ENCODE measurements at places on chromosomes 7 and 10. TPM values are rescaled to one million over a fixed set of nuclear protein-coding genes. Genes with fewer than 3 reads are reported as not detected.

Gene ADRB1
- total RNA-seq: not detected

Gene TRPV5
- not detected for total RNA-seq

Gene ERVW-1
- total RNA-seq: not detected

Gene TUBAL3
- total RNA-seq: not detected

Gene CLEC5A
- not detected for total RNA-seq

Gene PPP1R3A
- not detected for total RNA-seq

GRCh38 chr7:110442381-110442837 lies 648.5 kb upstream of the LRRN3 start:
- DNase-seq: no peak

- peak; percentile 18 for DNase-seq
These were observed 15.8 kb upstream of the KDM7A start for GRCh38 chr7:140192620-140193019.

GRCh38 chr7:131090886-131091692 lies 236.6 kb upstream of the MKLN1 start:
- DNase-seq: no peak

- no peak for DNase-seq
These were observed 124.9 kb upstream of the NEBL start for GRCh38 chr10:21021843-21022594.

GRCh38 chr7:105797652-105798051 lies 78.7 kb downstream of the ATXN7L1 start:
- no peak for DNase-seq

GRCh38 chr7:158865462-158865922 lies 9.1 kb downstream of the DYNC2I1 start:
- DNase-seq: no peak

- DNase-seq: peak; percentile 56
These were observed 271.7 kb downstream of the TRIL start for GRCh38 chr7:28686418-28686800.

DNA sequence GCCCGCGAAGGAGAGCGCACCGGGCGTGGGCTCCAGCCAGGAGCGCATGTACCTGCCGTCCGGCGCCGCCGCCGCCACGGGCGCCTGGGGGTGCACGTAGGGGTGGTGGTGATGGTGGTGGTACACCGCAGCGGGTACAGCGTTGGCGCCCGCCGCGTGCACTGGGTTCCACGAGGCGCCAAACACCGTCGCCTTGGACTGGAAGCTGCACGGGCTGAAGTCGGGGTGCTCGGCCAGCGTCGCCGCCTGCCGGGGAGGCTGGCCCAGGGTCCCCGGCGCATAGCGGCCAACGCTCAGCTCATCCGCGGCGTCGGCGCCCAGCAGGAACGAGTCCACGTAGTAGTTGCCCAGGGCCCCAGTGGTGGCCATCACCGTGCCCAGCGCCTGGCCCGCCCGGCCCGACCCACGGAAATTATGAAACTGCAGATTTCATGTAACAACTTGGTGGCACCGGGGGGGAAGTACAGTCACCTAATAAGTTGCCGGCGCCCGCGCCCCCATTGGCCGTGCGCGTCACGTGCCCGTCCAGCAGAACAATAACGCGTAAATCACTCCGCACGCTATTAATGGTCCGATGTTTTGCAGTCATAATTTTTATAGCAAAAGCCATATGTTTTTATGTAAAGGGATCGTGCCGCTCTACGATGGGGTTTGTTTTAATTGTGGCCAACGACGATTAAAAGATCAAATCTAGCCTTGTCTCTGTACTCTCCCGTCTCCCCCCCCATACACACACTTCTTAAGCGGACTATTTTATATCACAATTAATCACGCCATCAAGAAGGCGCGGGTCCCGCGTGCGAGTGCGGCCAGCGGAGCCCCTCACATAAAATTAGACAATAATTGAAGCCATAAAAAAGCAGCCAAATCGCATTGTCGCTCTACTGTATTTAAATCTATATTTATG lies at the start of gene HOXA9:
TSS of gene HOXA9 (minus strand) at position 449 of the 907 bp plus-strand sequence. CDS start at position 369, 80 bp downstream.
- no peak for DNase-seq

GRCh38 chr7:98728555-98728954 lies 111.5 kb downstream of the NPTX2 start:
- DNase-seq: no peak

DNA sequence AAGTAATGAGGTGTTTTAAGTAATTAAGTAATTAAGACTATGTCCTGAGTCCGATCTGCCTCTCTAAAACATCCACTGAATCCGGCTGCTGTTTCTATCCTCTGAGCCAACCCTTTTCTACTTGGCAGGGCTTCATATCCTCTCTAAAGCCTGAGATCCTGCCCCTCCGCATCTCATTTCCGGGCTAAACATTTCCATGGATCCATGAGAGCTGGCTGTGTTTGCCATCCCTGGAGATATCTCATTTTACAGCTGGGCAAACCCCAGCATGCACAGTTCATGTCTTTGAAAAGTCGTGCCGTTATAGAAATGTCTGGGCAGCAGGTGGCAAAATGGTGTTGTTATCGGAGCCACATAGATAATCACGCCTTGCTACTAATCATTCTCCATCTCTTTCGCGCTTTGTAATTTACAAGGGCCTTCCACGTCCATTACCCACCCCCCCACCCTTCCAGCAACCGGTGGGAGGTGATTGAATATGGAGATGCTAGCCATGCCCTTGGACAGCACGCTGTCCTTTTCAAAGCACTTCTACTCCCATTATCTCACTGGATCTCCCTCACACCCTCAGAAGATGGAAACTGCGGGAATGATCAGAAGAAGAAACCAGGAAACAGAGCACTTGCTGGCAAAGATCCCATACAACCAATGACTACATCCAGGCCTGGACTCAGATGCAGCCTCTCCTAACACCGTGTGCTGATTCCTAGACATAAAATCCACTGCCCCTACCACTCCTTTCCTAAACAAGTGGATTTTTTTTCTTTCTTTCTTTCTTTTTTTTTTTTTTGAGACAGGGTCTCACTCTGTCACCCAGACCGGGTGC lies 1189.2 kb downstream of the TYW1 start:
- no peak for DNase-seq

- DNase-seq: no peak
These were observed 37.2 kb downstream of the CALML3 start for GRCh38 chr10:5561704-5562645.

GRCh38 chr7:117179701-117180100 lies 143.2 kb downstream of the WNT2 start:
- DNase-seq: no peak

GRCh38 chr10:121155742-121156474 lies 304.7 kb downstream of the WDR11 start:
- DNase-seq: no peak

- DNase-seq: no peak
These were observed 10.1 kb downstream of the TEX36 start for GRCh38 chr10:125672884-125673283.

GRCh38 chr10:13219685-13220670 lies 14.2 kb downstream of the UCMA start:
- peak; percentile 4 for DNase-seq

DNA sequence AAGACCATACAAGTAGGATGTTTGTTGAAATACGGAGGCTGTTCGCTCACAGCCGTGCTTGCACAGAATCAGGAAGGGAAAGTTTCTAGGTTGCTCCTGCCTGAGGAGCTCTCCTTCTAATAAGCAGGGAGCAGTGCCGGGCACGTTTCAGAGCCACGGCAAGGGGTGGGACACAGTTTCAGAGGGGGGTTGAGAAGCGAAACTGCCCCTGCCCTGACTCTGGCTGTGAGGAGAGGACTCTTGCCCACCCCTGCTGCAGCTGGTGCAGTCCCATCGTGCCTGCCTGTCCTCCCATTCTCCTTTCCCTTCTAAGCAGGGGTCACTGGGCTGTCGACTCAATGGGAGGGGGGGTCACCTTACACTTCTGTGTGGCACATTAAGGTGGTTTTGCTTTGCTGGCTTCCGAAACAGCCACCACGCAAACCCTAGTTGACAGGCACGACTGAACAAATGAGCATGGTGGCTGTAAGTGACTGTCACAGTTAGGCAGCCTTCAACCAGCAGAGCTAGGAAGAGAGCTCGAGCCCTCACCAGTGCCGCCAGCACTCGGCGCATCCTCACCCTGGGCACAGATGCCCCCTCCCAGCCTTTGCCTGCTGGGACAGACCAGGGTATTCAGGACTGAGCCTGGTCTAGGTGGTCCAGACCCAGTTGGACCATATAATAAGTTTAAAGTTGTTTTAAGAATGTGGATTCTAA lies 37.5 kb downstream of the ZNF467 start:
- no peak for DNase-seq

DNA sequence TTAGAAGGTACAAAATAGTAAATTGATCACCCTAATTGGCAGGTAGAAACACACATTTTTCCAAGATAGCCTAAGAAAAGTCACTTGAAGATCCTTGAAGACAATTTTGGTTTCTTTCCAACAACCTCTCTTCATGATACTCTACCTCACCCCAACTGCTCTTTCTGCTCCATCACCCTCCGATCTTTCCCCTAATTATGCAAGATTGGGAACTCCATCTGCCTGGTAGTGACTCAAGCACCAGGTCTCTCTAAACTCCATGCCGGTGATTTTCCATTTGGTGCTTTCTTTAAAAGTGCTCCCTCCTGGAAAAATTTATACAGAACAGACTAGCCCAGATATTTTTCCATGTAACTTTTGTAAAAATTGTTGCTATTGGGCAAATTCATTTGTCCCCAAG lies 1.1 kb upstream of the AKR1B1 start:
- DNase-seq: no peak

- peak; percentile 68 for DNase-seq
These were observed 133.4 kb upstream of the CSTF2T start for GRCh38 chr10:51832652-51833383.

- DNase-seq: no peak
These were observed 184.8 kb downstream of the PTPN20 start for GRCh38 chr10:47095848-47096612.

- DNase-seq: no peak
These were observed 17.7 kb upstream of the ZNRF2 start for GRCh38 chr7:30266686-30267085.

DNA sequence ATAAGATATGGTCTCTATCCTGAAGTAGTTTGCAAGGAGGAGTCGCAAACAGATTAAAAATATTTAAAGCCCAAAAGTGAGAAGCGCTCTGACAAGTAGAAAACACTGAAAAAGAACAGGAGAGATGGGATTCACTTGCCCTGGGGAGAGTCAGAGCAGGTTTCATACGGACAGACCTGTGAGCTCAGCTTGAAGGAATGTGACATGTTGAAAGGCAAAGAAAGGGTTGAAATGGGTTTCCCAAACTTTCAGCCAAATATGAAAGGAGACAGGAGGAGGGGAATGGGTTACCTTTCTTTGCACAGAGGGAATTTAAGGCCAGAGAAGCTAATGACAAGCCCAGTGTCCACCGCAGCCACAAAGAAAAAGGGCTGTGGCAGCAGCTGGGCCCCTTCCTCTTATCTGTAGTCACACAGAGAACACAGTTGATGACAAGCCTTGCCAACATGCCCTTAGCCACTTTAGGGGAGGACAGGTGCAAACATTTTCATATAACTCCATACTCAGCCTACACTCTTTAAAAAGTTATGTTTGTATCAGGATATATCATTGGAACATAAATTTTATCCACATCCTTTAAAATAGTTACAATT lies 14.9 kb downstream of the HOXA1 start:
- no peak for DNase-seq

DNA sequence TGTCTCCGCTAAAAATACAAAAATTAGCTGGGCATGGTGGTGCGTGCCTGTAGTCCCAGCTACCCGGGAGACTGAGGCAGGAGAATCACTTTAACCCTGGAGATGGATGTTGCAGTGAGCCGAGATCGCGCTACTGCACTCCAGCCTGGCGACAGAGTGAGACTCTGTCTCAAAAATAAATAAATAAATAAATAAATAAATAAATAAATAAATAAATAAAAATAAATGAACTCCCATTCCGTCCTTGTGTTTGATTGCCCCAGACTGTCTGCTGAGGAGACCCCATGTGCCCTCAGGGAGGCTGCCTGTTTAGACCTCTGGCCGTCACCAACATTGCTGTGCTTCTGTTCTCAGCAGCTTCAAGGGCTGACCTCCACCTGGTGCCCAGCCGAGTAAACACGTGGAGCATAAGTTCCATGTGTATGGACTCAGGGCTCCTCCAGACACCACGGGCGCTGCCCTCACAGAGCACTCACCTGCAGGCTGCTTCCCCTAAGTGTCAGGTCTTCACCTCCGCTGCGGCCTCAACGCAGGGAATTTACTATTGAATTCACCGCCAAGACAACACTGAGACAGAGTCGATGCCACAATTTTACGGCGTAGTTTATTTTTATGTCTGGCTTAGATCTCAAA lies 32.0 kb downstream of the VOPP1 start:
- no peak for DNase-seq

GRCh38 chr7:5777932-5778331 lies 3.5 kb downstream of the RNF216 start:
- no peak for DNase-seq

GRCh38 chr7:102129636-102130370 lies 156.9 kb upstream of the SH2B2 start:
- no peak for DNase-seq

DNA sequence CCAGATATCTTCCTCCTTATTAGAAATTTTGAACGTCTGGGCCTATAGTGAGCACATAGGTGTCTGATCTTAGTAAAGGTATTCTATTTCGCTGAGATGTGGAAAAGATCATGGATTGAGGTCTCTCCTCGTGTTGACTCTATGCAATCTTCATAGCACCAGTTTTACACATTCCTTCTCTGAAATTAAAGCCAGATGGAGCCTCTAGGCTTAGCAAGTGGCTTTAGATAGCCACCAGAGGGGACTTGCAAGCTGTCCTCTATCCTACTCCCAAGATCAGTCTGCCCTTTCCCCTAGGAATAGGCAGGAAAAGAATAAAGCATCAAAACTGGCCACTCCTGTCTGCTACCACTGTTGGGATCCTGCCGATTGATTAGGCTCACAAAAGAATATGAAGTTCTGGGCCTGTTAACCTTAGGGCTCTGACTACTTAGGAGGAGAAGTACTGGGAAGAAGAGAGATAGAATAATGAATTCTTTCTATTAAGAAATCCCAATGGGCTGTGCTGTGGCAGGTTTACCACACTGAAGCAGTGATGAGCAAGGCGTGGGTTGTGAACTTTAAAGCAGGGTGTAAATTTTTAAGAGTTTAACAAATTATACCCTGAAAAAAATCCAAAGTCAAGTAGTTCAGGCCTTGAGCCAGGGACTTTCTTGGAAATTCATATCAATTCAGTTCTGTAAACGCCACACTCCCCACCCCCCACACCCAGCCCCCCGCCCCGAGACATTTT lies 2.2 kb upstream of the STRIP2 start:
- no peak for DNase-seq

All from fibroblast of the aortic adventitia (primary cell).